ENCODE measurements at places on chromosomes 16 and 17. TPM values are rescaled to one million over a fixed set of nuclear protein-coding genes. Genes with fewer than 3 reads are reported as not detected.

DNA sequence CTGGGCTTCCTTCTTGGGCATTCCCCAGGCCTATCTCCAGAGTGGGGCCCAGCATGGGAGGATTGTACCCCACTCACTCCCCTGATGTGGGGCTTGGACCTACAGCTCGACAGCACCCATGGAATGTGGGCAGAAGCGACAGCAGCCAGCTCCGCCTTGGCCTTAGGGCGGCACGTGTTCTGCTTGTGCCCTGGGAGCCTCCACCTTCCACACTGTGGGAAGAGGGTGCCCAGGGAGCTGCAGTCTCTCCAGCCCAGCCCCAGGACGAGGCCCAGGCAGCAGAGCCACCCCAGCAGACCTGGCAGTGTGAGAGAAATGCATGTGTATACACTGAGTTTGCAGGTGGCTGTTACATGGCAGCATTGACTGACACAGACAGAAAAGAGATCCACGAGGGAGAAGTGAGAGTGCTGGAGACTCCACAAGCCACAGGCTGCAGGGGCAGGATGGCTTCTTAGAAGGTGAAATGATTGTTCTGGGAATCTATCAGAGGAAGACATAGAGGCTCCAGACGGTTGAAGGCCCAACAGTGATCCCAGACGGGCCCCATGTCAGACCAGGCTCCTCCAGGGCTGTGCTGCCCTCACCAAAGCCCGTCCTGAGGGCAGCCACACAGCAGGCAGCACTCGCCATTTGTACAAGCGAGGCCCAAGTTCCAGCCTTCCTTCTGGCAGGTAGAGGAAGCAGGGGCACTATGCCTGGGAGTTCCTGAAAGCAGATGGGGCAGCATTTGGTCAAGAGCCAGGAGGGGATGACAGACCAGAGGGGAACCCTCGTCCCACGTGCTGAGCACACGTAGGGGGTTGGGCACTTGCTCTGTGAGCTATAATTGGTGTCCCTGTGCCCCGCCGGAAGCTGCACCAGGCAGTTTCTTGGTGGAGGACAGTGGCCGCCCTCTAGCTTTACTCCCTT is 2.8 kb upstream of the DNASE1 start:
- peak; percentile 34 for DNase-seq

Gene TBC1D3I
- total RNA-seq = not detected

DNA sequence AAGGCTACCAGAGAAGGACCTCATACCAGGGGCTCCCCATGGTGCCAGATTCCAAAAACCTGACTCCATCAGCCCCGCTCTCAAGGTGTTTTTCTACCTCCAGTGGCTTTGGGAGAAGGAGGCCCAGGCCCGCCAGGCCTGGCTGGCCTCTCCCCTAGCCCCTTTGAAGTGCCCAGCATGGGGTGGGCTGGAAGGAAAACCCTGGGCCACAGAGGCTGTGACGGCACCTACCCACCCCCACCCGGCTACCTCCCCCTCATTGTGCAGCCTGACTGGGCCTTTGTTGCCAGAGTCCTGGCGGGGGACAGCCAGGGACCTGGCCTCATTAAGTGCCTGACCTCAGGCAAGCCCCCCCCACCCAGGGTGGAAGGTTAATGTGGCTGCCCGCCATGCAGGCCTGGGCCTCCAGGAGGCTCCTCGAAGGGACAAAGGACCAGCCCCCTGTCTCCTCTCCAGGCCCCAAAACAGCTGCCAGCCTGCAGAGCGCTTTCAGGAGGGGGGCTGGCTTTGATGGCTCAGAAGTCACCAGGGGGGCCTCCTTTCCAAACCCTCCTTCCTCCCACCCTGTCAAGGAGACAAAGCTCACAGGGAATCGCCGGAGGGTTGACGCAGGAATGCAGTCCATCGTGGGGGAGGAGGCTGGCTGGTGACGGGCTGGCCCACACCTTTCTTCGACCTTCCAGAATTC is 159.4 kb downstream of the ZNF423 start:
- DNase-seq = no peak

Gene CMTM1
- total RNA-seq = 10.7 TPM

DNA sequence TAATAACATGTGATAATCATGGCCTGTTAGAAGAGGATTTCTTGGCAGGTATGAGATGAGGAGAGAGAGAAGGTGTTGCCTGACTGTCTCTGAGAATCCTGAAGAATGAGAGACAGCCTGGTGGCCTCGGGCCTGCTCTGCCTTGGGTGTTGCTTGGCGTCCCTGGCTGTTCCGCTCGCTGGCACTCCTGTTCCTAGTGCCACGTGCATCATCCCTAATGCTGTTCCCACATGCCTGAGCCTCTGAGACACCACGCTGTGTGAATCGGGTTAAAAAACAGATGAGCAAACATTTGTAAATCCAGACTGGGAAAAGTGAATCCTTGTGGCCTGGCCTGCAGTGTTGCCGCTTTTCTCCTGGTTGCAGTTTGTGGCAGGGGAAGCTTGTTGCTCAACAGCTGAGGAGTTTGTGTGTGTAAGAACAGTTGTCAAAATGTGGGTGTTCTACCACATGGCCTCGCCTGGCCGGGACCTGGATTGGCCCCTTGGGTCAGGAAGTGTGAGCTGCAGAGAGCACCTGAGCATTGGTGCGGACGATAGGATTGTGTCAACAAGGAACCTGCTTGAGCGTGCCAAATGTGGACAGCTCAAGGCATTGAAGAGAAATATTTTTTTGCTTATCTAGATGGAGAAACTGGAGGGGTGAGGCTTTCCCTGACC is 22.0 kb downstream of the UBN1 start:
- no peak for DNase-seq

Gene PSKH1
- 23.0 TPM for total RNA-seq

DNA sequence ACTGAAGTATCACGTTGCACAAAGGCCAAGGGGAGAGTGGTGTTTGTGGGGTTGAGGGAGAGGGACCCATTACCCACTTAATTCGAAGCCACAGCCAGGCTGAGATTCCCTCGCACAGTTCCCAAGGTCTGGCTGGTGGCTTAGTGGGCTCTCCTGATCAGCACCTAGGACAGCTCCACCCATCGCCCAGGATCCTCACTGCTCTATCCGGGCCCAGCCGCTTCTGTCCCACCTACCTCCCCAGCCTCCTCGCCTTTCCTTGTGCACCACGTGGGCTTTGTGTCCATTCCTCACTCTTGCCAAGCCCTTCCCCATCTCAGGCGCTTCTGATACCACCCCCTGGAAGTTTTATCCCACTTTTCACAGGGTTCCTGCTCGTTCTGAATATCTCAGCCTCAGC is 163.5 kb downstream of the CCT6B start:
- DNase-seq = no peak

GRCh38 chr16:76796978-76797377 is 394.0 kb upstream of the MON1B start:
- DNase-seq = no peak
